MG63 (cell line): ENCODE measurements at places on chromosomes 3 and 15. TPM values are rescaled to one million over a fixed set of nuclear protein-coding genes. Genes with fewer than 3 reads are reported as not detected.

Gene NOX5
- not detected in 2 replicates for total RNA-seq

DNA sequence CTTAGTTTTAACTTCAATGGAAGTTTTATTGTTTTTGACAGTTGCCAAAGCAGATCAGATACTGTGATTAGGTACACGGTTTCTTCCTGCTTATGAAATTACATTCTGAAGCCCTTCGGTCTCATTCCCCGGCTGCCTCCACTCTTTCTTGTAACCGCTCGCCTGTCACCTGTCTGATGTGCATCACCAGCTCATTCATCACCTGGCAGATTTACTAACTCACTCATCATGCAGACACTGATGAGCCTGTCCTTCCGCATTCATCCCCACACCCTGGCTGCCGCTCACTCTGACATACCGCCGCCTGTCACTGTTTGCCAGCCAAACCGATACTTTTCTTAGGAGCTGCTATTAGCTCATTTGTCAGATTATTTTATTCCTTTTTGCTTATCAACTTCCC, 82.8 kb upstream of the NSMCE3 start:
- DNase-seq: no peak

DNA sequence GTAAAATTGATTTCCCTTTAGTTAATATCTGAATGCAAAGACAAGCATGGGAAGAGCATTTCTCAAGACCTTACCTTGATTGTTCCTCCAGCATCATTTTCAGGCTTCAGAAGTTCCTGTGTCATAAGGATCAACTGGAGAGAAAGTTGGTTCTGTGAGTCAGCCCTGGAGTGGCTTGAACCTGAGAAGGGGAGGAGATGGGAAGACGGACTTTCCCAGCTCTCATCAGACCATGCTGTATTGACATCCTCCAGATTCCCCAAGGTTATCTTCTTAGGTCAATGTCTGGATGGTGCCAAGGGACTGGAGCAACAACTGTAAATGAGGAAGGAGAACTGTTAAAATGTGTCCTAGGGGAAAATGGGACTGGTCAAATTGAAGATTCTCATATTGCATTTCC, 21.0 kb downstream of the RPSA start:
- DNase-seq: no peak

- no peak for DNase-seq
Observed at GRCh38 chr3:37825744-37826400, 35.8 kb upstream of the CTDSPL start.

Gene CHRM5
- not detected in 2 replicates for total RNA-seq

GRCh38 chr15:70277556-70277955, 179.8 kb upstream of the TLE3 start:
- no peak for DNase-seq

DNA sequence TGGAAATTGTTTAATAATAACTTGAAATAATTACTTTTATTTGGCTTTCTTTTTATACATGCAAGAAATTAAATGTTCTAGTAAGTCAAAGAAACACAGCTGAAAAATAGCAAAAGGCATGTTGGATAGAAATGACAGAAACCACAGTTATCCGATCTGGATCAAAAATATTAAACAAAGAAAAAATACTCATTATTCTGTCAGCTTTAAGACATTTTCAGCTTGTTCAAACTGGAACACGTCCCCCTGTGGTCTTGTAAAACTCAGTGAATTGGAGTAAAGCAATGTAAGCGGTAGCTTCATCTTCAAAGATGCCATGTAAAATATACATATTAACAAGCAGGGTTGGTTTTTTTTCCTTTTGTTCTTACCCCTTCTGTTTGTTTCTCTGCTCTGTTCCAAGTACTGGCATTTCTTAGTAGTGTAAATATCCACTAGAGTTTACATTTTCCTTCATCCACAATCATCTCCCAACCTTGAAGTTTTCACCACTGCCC, 223.4 kb downstream of the IGSF11 start:
- DNase-seq: no peak

Gene PLA2G4B
- total RNA-seq: 0.20 TPM in 1 of 2 replicates, not detected in the other
